Activated CD8-positive, alpha-beta memory T cell treated with anti-CD3 and anti-CD28 coated beads for 1 hour (primary cell): ENCODE measurements at places on chromosomes 7 and 10.
A peak's percentile ranks its signal among the peaks of the same experiment; 100 is the strongest.

DNA sequence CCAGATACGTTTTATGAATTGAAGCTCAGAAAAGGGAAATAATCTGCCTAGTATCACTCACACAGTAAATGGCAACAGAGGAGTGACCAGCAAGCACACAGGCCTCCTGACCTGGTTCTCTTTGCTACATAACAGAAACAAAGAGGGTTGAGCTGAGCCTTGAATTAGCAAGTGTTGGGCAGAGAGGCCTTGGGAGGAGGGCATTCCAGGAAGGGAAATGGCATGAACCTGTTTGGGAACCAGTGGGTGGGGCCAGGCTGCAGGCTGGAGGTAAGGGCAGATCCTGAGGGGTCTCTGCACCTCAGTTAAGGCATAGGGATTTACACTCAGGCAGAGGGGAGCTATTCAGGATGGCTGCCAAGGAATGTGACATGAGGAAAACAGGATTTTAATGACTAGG, 24.8 kb upstream of the CYCS start:
- DNase-seq = no peak

- DNase-seq = no peak
These were observed 36.7 kb downstream of the AKR1C4 start for GRCh38 chr10:5233324-5233723.

GRCh38 chr7:112383671-112384417, 66.4 kb upstream of the IFRD1 start:
- no peak for DNase-seq

DNA sequence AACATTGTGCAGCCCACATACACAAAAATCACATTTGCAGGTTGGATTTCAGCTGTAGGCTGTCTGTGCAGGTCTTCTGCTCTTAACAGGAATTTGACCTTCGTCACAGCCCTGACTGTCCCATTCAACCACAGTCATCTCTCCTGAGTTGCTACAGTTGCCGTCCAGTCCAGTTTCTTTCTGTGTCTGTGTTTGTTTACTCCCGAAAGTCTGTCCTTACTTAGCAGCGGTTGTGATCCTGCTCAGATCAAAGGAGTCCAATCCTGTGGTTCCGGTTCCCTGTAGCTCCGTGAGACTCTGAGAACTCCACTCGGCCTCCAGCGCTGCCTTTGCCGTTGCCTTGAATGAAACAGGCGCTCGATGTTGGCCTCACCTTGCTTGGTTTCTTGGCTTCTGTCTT, 111.6 kb upstream of the GATA3 start:
- no peak for DNase-seq

DNA sequence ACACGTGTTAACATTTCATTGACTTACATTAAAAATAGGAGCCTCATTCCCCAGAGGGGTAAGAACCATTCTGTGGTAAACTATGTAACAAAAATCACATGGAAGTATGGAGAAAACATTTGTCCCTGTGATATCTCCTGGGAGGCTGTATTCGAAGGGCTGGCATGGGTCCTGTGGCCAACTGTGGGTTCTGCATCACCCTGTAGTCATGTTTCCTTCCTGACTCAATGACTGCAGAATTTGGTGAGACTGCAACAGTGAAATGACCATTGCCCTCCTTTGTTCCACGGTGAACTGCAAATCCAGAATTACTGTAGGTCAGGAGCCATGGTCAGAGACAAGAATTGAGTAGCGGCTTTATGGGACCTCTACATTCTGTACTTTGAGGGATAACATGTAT, 3.6 kb upstream of the ZEB1 start:
- DNase-seq = no peak

GRCh38 chr7:21548491-21548890, 5.7 kb downstream of the DNAH11 start:
- no peak for DNase-seq

GRCh38 chr10:63711867-63712716, 190.9 kb downstream of the REEP3 start:
- no peak for DNase-seq

DNA sequence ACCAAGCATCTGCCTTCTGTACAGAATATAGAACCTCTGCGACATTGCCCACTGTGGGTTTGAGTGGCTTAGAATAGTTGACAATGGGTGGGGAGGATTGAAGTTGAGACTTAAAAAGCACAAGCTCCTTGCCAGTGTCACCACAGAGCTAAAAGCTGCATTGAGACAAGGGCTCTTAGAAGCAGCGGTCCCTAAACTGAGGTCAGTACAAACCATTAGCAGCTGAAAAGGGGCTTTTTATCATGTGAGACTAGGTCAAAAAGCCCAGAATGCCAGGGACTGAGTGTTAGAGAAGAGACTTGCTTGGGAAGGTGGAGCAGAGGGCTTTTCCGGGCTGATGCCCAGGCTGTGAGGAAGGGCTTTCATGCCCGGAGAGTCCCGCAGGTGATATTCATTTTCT, 91.3 kb downstream of the POU6F2 start:
- DNase-seq = no peak

GRCh38 chr10:78467496-78468106, 433.9 kb downstream of the RPS24 start:
- DNase-seq = no peak

GRCh38 chr7:12701433-12701832, 14.0 kb downstream of the ARL4A start:
- DNase-seq = no peak

DNA sequence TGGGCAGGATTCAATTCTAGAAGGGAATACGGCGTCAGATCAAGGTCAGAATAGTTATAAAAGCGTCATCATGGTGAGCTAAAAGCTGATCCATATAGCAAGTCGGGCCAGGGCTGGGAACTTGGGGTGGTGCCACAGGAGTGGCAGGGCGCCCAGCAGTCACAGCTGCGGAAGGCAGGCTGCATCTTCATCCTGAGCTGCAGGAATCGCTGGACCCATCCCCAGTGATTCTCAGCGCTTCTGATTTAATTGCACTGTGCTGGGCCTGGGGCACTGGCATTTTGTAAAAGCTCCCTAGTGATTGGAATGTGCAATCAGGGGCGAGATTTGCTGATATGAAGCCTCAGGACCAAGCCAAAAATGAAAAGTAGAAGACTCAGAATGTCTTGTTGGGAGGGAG, 135.3 kb downstream of the CTTNBP2 start:
- no peak for DNase-seq

DNA sequence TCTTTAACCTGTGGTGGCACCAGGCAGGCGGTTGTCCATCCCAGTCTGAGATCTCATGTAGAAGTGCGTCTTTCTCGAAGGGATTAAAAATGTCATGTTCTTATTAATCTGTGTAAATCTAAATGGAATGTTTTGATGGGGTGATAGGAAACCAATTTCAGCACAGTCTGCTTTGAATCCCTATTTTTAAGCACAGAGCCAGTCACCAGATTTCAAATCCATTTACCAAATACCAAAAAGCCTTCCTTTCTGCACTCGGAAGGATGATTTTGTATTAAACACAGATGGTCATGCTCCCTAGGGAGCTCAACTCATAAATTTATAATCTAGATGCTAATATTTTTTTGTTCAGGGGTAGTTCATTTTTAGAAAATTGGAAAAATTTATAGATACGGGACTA, 160.6 kb upstream of the AOAH start:
- no peak for DNase-seq

DNA sequence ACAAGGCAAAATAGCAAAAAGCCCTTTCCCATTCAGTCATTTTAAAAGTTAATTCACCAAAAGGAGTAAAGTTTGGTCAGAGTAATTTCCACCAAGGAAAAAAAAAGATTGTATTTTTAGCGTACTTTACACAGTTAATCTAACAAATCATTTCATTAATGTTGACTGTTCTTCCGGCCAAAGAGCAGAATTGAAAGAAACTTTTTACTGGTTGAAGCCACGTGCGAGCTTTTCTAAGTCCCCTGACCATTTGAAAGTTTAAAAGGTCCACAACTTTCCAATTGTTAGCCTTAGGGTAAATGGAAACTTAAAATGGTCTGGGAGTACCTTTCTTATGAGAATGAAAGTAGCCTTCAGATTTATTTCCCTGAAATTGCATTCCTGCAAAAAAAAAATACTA, 296.7 kb downstream of the ARL4A start:
- DNase-seq = no peak

DNA sequence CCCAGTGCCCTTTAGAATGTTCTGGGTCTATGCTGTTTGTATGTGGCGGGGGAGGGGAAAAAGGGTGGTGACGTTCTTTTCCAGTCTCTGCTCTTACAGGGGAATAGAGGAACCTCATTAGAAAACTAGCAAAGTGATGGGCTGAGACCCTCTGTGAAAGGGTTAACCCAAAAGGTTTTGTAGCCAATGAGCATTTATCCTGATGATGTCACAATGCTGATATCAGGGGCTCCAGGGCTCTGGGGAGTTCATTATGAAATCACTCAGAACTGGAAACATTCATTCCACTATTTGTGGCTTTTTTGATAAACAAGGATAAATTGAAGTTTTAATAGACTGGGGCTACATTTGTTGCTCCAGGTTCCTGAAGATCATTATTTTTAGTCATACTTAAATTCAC, 71.7 kb downstream of the ARID5B start:
- DNase-seq = no peak

DNA sequence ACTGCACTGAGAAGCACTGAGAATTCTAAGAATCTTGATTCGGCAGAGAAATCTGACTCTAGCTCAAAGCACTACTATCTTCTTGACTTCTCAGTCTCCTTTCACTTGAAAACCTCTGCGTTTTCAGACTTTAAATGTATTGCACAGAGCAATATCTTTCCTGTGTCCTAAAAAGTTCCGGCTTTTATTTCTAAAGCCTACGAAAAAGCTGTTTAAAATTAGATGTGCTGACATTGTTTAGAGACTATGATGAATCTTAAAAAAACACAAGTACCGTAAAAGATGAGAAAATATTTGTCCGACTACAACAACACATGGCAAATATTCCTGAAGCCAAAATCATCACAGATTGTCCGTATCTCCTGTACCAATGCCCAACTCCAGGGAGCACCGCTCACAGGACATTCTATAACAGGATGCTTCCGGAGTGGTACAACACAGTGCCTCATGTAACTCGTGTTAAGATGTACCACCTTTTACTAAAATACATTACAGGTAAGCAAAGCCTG, 136.9 kb downstream of the CUBN start:
- DNase-seq = no peak

- DNase-seq = no peak
These were observed 202.9 kb downstream of the GRM3 start for GRCh38 chr7:86846494-86847190.

DNA sequence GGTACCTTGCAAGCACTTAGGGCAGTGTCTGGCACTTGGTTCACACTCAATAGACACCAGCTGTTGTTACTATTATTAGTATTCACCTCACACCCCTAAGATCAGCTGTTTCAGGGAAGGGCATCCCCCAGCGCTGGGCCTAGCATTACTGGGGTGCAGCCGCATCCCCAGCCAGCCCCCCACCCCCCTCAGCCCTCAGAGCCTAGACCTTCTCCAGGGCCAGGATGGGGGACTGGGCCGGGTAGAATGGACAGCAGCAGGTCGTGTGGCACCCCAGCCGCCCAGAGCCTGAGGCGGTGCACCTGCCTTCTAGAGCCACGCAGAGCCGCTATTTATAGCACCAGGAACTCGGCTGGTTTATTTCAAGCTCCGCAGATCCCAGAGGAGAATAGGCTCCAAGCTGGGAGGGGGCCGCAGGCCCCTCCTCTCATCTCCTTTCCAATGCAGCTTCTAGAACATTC, 60.5 kb downstream of the GTF2IRD1 start:
- DNase-seq = no peak

GRCh38 chr7:40490603-40490924, 355.8 kb downstream of the SUGCT start:
- DNase-seq = no peak

DNA sequence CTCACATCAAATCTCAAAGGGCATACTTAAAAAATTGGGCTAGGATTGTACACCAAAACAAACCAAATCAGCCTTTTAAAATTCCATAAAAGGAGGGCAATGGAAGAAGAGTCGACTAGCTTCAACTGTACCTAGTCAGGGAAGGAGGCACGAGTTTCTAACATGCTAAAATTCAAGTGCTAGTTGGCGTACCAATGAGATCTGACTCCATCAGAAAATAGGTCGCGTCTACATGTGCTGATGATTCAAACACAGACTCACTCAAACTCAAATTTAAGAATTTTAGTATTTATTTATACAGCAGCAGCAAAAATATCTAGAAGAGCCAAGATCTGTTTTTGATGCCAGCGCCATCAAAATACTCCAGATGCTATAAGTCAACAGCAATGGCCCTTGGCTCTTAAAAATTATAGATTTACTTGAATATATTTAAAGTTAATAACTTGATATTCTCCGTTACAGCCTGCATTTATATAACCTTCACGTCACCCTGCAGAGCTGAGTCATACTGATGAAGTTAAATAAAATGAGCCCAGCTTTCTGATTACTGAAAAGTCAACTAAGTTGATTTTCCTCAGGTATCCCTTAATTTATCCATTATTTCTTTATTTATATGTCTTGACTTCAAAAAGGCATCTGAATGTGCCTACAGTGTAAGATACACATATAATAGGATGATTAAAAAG, 302.1 kb upstream of the IMMP2L start:
- DNase-seq = no peak

DNA sequence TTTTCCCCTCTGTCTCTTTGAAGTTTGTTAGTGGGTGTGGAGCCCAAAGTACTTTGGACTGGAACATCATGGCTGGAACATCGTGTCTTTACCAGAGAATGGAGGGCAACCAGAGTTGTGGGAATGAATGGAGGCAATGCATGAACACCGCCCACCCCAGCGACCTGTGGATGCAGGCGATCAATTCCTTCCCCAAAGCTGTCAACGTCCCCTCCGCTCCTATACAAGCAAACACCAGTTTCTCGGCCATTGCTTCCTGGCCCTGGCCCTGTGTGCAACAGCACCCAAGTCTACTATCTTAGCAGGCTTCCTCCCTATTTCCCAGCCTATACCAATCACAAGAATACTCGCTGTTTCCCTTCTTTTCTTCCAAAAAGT, 62.6 kb downstream of the CARD11 start:
- no peak for DNase-seq

- peak; percentile 53 for DNase-seq
These were observed 24.8 kb downstream of the FAM53B start for GRCh38 chr10:124719213-124719851.
